ENCODE measurements at places on chromosomes 1 and 21. TPM values are rescaled to one million over a fixed set of nuclear protein-coding genes. Genes with fewer than 3 reads are reported as not detected.

GRCh38 chr1:156491151-156491949 lies 9.2 kb downstream of the MEF2D start:
- H3K4me3 ChIP-seq: no peak overlapping the region
- H3K4me1 ChIP-seq: peaks cover 93% of the 10 kb centered on the region
- DNase-seq: no peak
- H3K27me3 ChIP-seq: no peaks in the 10 kb centered on the region
- H3K36me3 ChIP-seq: peaks cover under 1% of the 10 kb centered on the region

GRCh38 chr1:204495777-204496176 lies 1.2 kb upstream of the PIK3C2B start:
- no peaks in the 10 kb centered on the region for H3K27me3 ChIP-seq
- peaks cover 47% of the 10 kb centered on the region for H3K4me1 ChIP-seq
- DNase-seq: no peak
- peaks cover 8% of the 10 kb centered on the region for H3K36me3 ChIP-seq

GRCh38 chr21:28221984-28222383 lies 770.7 kb downstream of the LTN1 start:
- H3K27ac ChIP-seq: no peak overlapping the region
- no peak overlapping the region for H3K4me3 ChIP-seq
- DNase-seq: no peak
- H3K27me3 ChIP-seq: no peaks in the 10 kb centered on the region

- H3K4me3 ChIP-seq: no peak overlapping the region
- no peaks in the 10 kb centered on the region for H3K4me1 ChIP-seq
- H3K27ac ChIP-seq: no peak overlapping the region
- no peak for DNase-seq
Measured at GRCh38 chr1:11535761-11536572, 57.0 kb downstream of the DISP3 start.

GRCh38 chr1:26833432-26834405 lies 7.2 kb downstream of the ZDHHC18 start:
- H3K27ac ChIP-seq: peak overlapping the region; percentile 96
- DNase-seq: peak; percentile 96
- peak overlapping the region; percentile 57 for H3K4me3 ChIP-seq
- peaks cover 46% of the 10 kb centered on the region for H3K36me3 ChIP-seq
- H3K4me1 ChIP-seq: peaks cover 59% of the 10 kb centered on the region

DNA sequence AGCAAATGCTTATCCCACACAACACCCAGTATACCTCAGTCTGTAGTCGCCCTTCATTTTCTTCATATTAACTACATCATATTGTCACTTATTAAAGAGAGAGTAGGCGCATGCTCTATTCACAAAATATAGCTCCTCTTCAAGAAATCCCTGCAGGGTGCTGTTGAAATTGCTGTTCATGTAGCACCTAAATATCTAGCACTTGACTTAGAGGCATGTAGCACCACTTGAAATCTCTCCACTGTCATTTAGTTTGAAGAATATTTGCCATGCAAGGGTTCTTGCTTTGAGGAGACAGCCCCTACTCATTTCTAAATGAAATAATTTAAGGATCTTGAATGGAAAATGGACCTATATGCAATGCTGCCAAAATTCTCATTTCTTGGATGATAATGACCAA lies 20.9 kb upstream of the LRRC8B start:
- H3K27me3 ChIP-seq: no peaks in the 10 kb centered on the region
- no peak overlapping the region for H3K4me3 ChIP-seq
- H3K4me1 ChIP-seq: no peaks in the 10 kb centered on the region
- no peaks in the 10 kb centered on the region for H3K36me3 ChIP-seq
- H3K27ac ChIP-seq: no peak overlapping the region

DNA sequence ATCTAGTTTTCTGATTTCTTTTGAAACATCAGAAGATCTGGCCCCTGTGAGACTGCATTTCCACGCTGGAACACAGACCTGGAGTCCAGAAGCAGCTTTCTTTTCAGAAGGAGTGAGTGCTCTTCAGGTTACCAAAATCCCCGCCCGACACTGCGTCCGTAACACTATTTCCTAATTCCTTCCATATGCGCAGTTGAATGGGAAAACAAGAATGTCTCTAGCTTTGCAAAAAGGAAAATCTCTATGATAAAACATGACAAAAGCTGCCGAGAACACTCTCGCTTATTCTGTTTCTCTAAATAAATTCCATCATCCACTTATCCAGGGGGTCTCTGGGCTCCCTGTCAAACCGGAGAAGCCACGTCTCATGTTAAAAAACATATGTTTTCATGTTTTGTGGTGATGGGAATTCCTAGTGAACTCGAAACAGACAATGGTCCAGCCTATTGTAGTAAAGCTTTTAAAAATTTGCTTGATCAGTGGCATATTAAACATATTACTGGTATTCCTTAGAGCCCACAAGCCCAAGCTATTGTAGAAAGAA lies 67.7 kb downstream of the PLD5 start:
- H3K4me3 ChIP-seq: no peak overlapping the region
- H3K27me3 ChIP-seq: peaks cover 26% of the 10 kb centered on the region
- H3K27ac ChIP-seq: no peak overlapping the region
- H3K36me3 ChIP-seq: no peaks in the 10 kb centered on the region
- DNase-seq: no peak
- H3K4me1 ChIP-seq: no peaks in the 10 kb centered on the region

DNA sequence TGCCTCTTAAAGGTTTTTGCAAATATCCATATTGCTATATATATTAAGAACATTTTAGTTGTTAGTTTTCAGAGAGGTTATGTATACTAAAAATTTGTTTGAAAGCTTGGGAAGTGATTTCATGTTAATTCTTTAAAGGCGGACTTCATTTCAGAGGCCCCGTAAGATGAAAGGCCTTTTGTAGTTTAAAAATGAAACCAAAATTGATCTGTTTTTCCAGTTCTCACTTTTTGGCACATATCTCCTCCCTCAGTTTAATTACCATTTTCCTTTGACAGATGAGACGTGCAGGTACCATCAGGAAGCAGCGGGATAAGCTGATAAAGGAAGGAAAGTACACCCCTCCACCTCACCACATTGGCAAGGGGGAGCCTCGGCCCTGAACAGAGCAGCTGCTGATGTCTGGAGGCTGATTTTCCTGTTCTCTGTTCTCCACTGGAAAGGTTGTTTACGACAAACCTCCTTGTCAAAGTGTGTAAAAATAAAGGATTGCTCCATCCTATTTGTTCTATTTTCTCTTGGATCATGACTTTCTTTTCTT lies 8.0 kb downstream of the NDUFS5 start:
- peaks cover 50% of the 10 kb centered on the region for H3K36me3 ChIP-seq
- DNase-seq: no peak
- H3K27me3 ChIP-seq: no peaks in the 10 kb centered on the region
- peak overlapping the region; percentile 75 for H3K27ac ChIP-seq
- peaks cover 53% of the 10 kb centered on the region for H3K4me1 ChIP-seq

GRCh38 chr1:38028105-38028591 lies 15.6 kb downstream of the UTP11 start:
- no peaks in the 10 kb centered on the region for H3K27me3 ChIP-seq
- peaks cover 53% of the 10 kb centered on the region for H3K4me1 ChIP-seq

DNA sequence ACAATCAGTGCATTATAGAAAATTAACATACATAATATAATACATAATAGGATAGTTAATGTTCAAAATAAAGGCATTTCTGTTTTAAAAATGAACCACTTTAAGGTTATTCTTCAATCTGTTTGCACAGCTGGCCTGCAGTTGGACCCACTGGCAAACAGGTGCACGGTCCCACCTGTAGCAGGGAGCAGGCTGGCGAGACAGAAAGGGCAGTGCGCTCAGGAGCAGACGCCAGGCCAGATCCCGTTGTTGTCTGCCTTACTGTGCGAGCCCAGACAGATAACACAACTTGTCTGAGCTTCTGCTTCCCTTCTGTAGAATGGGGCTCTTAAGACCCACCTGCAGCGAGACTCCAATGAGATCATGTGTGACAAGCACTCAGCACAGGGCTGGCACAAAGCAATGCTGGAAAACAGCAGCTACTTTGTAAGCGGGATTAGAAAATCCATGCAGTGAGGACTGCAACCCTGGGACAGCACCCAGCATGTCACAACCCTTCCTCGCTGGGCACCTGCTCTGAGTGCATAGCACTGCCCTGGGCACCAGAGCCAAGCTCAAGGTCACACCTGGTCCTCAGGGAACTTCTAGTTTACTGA lies 33.5 kb downstream of the VPS26C start:
- H3K4me1 ChIP-seq: peaks cover 16% of the 10 kb centered on the region
- no peak overlapping the region for H3K27ac ChIP-seq
- H3K4me3 ChIP-seq: no peak overlapping the region
- DNase-seq: no peak
- H3K36me3 ChIP-seq: peaks cover 22% of the 10 kb centered on the region

DNA sequence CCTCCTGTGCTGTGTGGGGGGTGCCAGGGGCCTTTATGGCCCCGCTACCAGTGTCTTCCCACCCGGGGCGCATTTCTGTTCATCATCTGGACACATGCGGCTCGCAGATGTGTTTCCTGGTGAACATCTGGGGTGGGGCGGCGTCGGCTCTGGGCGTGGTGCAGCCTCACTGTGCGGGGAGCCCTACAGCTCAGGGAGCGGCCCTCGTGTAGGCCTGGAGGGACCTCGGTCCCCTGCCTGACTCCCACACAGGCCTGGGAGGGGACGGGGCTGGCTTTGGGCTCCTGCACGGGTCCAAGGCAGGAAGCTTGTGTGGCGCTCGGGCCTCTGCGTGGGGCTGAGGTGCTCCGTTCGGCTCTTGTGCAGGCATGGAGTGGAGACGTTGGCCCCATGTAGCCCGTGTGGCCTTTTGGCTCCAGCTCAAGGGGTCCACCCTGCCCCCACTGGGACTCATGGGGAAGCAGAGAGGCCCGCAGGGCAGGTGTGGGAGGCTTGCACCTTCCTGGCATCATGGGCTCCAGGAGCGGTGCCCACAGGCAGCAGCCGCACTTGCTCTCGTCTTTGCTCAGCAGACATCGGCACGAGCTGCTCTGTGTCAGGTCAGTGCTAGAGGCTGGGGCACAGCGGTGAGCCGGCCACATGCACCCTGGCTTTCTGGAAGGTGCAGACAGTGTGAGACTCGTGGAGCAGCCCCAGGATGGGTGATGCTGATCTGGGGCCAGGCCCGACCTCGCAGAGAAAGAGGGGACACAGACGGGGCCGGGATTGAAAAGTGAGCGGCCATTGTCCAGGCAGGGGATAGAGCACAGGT lies 90.1 kb upstream of the ACTRT2 start:
- no peaks in the 10 kb centered on the region for H3K36me3 ChIP-seq
- H3K4me3 ChIP-seq: no peak overlapping the region
- H3K27ac ChIP-seq: no peak overlapping the region

DNA sequence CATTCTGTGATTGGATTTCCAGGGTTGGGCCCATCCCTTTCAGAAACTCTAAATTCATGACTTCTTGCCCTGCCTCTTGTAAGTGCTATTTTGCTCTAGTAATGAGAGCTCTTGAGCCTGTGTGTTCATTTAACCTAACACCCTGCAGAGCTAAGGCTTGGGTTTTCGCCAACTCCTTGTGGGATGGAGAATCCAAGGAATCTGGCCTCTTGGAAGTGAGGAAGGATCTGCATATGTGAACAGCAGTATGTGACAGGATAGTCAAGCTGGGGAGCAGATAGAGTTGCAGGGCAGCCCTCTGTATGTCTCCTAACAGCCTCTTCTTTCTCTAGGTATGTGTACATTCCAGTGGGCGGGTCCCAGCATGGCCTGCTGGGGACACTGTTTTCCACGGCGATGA lies 258.9 kb downstream of the HHAT start:
- DNase-seq: no peak
- no peaks in the 10 kb centered on the region for H3K4me1 ChIP-seq
- H3K27me3 ChIP-seq: no peaks in the 10 kb centered on the region
- no peak overlapping the region for H3K27ac ChIP-seq
- no peak overlapping the region for H3K4me3 ChIP-seq

DNA sequence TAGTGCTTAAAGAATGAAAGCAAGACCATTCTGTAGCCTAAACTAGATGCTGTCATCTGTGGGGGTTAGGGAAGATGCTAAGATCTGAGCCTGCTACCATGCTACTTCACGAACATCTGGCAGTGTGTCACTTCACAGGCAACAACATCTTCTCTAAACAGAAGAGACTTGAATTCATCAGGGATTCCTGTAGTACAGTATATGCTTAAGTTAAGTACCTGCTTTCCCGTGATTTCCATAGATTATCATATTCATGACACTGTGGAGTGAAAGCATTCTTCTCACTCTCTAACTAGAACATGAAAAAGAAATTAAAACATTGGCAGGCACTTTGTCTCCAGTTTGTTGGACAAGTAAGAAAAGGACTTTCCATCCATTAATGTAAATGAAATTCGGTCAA lies 390.9 kb downstream of the PTBP2 start:
- H3K27me3 ChIP-seq: no peaks in the 10 kb centered on the region
- peaks cover 2% of the 10 kb centered on the region for H3K36me3 ChIP-seq
- no peak overlapping the region for H3K4me3 ChIP-seq
- no peak for DNase-seq

DNA sequence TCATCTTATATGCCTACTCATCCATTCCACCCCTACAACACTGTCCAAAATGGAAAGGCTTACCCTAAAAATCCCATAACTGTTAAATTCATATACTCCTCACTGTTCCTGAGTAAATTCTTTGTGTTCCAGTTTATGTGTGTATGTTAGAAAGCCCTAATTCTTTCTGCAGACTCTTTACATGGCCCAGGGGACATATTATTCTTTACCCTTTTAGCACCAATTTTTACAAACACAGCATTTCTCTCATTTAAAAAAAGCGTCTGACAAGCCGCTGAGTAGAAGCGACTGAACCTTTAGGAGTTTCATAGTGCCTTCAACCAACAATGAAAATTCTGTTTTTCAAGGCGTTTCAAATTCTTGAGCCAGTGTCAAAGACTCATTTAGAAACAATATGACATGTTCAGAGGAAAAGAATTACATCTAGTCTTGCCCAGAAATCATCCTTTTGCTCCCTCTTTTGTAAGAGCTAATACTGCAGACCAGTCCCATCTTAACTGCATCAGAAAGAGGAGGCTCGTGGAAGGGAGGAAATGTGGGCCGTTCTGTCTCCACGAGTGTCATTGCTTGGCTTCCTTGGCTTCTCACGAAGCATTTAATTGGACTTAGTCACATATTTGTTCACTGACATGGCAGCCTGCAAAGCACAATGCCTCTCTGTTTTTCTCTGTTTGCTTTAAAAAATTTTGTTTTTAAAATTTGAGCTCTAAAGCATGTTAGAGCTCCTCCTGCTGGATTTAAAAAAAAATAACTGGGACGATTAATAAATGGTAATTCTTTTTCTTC lies 21.3 kb upstream of the C1orf105 start:
- H3K27me3 ChIP-seq: no peaks in the 10 kb centered on the region
- DNase-seq: peak; percentile 37
- H3K27ac ChIP-seq: peak overlapping the region; percentile 54

The SLC35A3 gene
- 15.5 TPM for total RNA-seq

The SNRPE gene
- total RNA-seq: 366 TPM

The KRTAP22-1 gene
- total RNA-seq: not detected

The S100A7 gene
- not detected for total RNA-seq

The C4BPB gene
- 0.81 TPM for total RNA-seq

The TPTE gene
- not detected for total RNA-seq

The MSH4 gene
- total RNA-seq: 0.27 TPM

The EYA3 gene
- 25.4 TPM for total RNA-seq

The APCS gene
- total RNA-seq: not detected

The GJA5 gene
- not detected for total RNA-seq

The DISC1 gene
- 4.8 TPM for total RNA-seq

The FOXD3 gene
- not detected for total RNA-seq
